ENCODE measurements at places on chromosomes 12 and 14. TPM values are rescaled to one million over a fixed set of nuclear protein-coding genes. Genes with fewer than 3 reads are reported as not detected.

TMEM179 gene
- under 0.01 TPM for total RNA-seq

TMEM30B gene
- under 0.01 TPM for total RNA-seq

FGF6 gene
- total RNA-seq, result not detected

RPGRIP1 gene
- total RNA-seq, result not detected

KLRG1 gene
- 3.1 TPM for total RNA-seq

TAS2R42 gene
- total RNA-seq, result not detected

NUP107 gene
- 78.5 TPM for total RNA-seq
